ENCODE measurements at places on chromosomes 4 and X.
A peak's percentile ranks its signal among the peaks of the same experiment; 100 is the strongest.

- H3K4me1 ChIP-seq: no peaks in the 10 kb centered on the region
- no peaks in the 10 kb centered on the region for H3K36me3 ChIP-seq
- H3K27ac ChIP-seq: no peak overlapping the region
- H3K4me3 ChIP-seq: no peak overlapping the region
- DNase-seq: no peak
Observed at GRCh38 chr4:3340700-3341083, 47.9 kb downstream of the RGS12 start.

GRCh38 chr4:19756661-19757060 lies 495.0 kb upstream of the SLIT2 start:
- no peaks in the 10 kb centered on the region for H3K27me3 ChIP-seq
- no peak overlapping the region for H3K27ac ChIP-seq

GRCh38 chrX:129661369-129661768 lies 6.6 kb upstream of the APLN start:
- H3K4me1 ChIP-seq: no peaks in the 10 kb centered on the region
- DNase-seq: no peak
- no peak overlapping the region for H3K4me3 ChIP-seq
- no peak overlapping the region for H3K27ac ChIP-seq
- no peaks in the 10 kb centered on the region for H3K27me3 ChIP-seq
- no peaks in the 10 kb centered on the region for H3K36me3 ChIP-seq

DNA sequence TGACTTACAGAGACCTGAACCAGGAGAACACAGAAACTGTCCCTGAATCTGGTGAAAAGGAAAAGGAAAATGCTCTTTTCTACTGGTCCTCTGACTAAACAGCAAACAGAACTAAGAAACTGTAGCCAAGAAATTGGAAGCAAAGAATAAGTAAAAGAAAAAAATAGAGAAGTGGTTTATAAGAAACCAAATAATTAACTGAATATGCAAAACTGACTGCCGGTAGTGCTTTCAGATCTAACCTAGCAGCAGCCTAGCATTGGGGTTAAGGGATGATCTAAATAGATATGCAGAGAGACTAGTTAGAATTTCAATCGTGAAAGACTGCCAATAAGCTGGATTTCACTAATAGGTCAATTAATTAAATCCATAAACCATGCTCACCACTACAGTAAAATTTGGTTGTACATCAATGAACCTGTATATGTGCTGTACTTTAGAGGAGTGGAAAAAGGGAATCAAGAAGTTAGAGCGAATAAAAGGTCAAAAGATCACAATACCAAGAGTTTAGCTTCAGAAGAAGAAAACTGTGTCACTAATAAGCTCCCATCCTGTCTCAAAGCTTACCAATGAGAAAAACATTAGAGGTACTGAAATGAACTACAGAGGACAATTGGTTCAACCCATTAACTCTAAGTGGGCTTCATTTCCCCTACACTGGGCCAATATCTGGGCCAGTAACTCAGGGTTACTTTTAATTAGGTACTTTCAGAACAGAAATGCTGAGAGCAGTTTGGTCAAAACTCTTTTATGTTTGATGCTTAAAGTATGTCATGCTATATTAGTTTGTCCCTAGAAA lies 53.6 kb downstream of the KLHL13 start:
- H3K27me3 ChIP-seq: no peaks in the 10 kb centered on the region
- no peaks in the 10 kb centered on the region for H3K36me3 ChIP-seq
- H3K27ac ChIP-seq: no peak overlapping the region
- no peaks in the 10 kb centered on the region for H3K4me1 ChIP-seq
- H3K4me3 ChIP-seq: no peak overlapping the region

DNA sequence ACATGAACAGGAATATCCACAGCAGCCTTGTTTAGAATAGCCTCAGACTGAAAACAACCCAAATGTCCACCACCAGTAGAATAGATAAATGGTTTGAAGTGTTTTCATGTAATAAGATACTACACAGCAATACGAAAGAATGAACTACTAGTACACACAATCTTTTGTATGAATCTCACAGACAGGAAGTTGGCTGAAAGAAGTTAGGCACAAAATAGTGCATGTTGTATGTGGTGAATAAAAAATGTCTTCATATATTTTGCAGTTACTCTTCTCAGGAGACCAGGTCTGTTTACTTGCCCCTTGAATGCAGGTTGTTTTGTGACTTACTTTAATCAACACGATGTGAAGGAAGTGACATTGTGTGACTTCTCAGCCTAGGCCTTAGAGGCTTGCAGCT lies 75.9 kb upstream of the LEF1 start:
- DNase-seq: no peak
- H3K36me3 ChIP-seq: no peaks in the 10 kb centered on the region
- H3K4me3 ChIP-seq: no peak overlapping the region

DNA sequence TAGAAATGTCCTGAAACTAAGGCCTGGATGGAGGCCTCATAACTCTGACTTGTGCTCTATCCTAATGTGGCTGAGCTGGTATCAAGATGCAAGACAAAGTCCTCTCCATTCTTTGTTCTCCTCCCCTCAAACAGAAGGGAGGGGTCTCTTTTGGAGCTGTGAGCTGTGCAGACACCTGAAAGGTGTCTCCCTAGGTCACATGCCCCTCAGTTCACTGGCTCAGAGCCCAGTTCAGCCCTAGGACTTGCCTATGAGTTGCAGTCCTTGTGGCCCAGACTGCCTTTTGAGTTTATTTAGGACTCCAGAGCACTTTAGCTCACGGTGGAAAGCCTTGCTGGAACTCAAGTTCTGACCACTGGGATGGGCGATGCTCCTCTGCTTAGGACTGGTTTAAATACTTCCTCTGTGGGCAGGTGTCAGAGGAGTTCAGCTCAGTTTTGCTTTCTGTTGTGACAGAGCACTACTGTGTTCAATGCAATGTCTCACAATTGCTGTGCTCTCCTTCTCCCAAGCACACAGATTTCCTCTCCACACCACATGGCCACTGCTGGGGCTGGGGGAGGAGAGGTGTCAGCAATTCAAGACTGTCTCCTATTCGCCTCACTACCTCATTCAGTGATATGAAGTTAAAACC lies 84.8 kb upstream of the ZNF827 start:
- no peak overlapping the region for H3K27ac ChIP-seq
- H3K36me3 ChIP-seq: no peaks in the 10 kb centered on the region
- H3K27me3 ChIP-seq: no peaks in the 10 kb centered on the region

DNA sequence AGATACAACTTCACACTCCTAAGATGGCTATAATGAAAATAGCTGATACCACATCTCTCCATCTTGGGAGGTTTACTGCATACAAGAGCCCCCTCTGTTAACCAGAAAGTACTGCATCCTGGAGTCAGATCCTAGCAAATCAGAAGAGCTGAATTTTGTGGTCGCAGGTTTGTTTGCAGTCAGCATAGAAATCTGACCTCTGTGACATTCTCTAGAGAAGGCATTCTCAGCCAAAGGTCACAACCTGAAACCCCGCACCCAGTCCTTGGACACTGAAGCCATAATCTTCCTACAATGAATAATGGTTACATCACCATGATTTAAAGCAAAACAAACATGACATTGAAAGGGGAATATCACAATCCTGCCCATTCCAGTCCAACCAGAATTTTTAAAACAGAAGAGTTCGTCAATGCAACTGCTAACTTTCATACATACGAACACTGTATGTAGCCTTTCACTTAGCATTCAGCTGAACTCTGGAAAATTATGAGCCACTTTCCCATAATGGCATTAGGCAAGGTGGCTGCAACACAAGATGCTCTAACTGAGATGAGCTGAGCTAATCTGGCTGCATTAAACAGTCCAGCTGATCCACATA lies 17.6 kb downstream of the HS6ST2 start:
- no peak for DNase-seq
- H3K4me3 ChIP-seq: no peak overlapping the region

GRCh38 chrX:123330229-123330942 lies 146.3 kb downstream of the GRIA3 start:
- DNase-seq: no peak
- H3K27me3 ChIP-seq: no peaks in the 10 kb centered on the region
- H3K4me3 ChIP-seq: no peak overlapping the region
- H3K36me3 ChIP-seq: no peaks in the 10 kb centered on the region

DNA sequence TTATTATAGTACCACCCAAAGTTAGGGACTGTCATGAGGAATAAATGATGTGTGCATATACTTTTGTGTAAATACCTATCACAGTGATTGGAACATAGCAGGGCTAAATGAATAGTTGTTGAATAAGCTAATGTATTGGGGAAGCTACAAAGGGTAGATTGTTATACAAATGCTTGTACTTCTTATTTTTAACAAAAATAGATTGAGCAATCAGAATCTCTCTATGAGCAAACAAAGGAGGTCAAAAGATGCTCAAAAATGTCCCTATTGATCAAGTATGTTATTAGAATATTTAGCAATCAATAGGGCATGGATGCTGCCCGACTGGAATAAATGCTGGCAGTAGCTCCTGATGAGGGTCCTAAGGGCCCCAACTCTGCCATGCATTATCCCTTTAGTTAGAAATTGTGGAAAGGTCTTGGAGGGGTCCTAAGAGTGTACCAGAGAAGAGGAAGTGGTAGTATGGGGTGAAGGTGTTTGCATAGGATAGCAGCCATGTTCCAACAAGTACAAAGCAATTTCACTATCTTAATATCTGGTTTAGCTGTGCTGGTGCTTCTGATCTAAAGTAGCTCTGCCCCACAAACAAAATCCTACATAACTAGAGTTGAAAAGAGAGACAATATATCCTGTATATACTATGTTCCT lies 33.1 kb upstream of the TAPT1 start:
- no peak overlapping the region for H3K4me3 ChIP-seq
- DNase-seq: no peak
- no peaks in the 10 kb centered on the region for H3K4me1 ChIP-seq
- no peak overlapping the region for H3K27ac ChIP-seq
- H3K27me3 ChIP-seq: no peaks in the 10 kb centered on the region
- H3K36me3 ChIP-seq: no peaks in the 10 kb centered on the region

DNA sequence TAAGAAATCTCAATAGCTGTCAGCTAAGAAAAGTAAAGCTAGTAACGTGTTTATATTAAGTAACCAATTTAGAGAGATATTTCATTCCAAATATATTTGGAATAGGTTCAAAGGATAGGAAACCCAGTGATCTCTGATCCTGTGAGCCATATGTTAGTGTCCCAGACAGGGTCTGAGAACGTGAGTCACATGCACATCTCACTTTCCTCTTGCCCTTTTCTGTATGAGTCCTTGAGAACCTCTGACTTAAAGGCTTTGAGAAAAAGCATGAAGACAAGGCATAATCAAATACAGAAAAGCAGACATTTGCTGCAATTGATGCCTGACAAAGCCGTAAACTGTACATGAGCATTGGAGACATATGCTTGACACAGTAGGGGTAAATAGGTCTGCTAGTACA lies 655.1 kb upstream of the ADGRL3 start:
- no peaks in the 10 kb centered on the region for H3K36me3 ChIP-seq
- no peaks in the 10 kb centered on the region for H3K4me1 ChIP-seq
- no peak overlapping the region for H3K4me3 ChIP-seq
- H3K27ac ChIP-seq: no peak overlapping the region
- no peak for DNase-seq

DNA sequence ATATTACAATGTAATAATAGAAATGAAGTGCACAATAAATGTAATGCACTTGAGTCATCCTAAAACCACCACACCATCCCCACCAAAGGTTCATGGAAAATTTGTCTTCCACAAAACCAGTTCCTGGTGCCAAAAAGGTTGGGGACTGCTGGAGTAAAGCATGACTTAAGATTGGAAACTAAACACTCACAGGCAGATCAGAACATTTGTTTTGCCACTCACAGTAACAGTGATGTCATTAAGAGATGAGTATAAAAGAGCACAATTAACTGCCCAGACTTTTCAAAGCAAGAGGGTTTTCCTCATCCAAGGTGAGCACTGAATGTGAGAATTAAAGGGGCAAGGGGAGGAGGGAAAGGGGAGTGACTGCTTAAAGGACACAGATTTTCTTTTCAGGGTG lies 35.6 kb downstream of the MAP7D3 start:
- no peaks in the 10 kb centered on the region for H3K36me3 ChIP-seq
- DNase-seq: no peak
- no peaks in the 10 kb centered on the region for H3K27me3 ChIP-seq
- H3K4me1 ChIP-seq: no peaks in the 10 kb centered on the region
- no peak overlapping the region for H3K27ac ChIP-seq

GRCh38 chr4:54800831-54801530 lies 143.2 kb downstream of the KIT start:
- no peaks in the 10 kb centered on the region for H3K27me3 ChIP-seq
- no peaks in the 10 kb centered on the region for H3K36me3 ChIP-seq
- H3K4me3 ChIP-seq: no peak overlapping the region
- no peak for DNase-seq
- no peaks in the 10 kb centered on the region for H3K4me1 ChIP-seq

DNA sequence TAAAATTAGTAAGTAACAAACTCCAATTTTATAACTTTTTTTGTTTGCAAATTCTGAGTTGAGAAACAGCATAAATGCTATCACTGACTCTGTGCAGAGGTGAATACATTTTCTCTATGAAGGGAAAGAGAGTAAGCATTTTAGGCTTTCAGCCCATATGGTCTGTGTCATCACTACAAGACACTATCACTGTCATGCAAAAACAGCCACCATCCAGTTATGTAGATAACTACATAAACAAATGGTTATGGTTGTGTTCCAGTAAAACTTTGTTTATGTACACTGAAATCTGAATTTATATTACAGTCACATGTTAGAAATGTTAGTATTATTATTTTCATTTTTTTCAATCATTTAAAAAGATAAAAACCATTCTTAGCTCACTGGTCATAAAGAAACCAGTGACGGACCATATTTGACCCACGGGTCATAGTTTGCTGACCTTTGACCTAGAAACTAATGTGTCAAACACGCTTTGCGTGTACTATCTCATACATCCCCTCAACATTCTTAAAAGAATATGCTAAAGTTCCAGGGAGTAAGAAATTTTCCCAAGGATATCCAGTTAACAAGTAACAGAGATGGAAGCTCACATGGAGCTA lies 29.1 kb downstream of the RASGEF1B start:
- no peak for DNase-seq
- no peak overlapping the region for H3K27ac ChIP-seq
- no peaks in the 10 kb centered on the region for H3K27me3 ChIP-seq
- no peak overlapping the region for H3K4me3 ChIP-seq
- peaks cover 45% of the 10 kb centered on the region for H3K36me3 ChIP-seq
- no peaks in the 10 kb centered on the region for H3K4me1 ChIP-seq

GRCh38 chrX:69618803-69619202 lies 2.9 kb downstream of the EDA start:
- H3K4me3 ChIP-seq: no peak overlapping the region
- DNase-seq: no peak
- H3K4me1 ChIP-seq: no peaks in the 10 kb centered on the region

GRCh38 chrX:33808636-33809035 lies 323.5 kb downstream of the FAM47A start:
- no peaks in the 10 kb centered on the region for H3K36me3 ChIP-seq
- H3K27me3 ChIP-seq: no peaks in the 10 kb centered on the region
- no peak for DNase-seq
- no peaks in the 10 kb centered on the region for H3K4me1 ChIP-seq
- H3K27ac ChIP-seq: no peak overlapping the region

- H3K27me3 ChIP-seq: no peaks in the 10 kb centered on the region
- DNase-seq: no peak
- peak overlapping the region; percentile 39 for H3K4me3 ChIP-seq
- peak overlapping the region; percentile 25 for H3K27ac ChIP-seq
- H3K4me1 ChIP-seq: peaks cover 12% of the 10 kb centered on the region
- H3K36me3 ChIP-seq: no peaks in the 10 kb centered on the region
Observed at GRCh38 chr4:6892190-6892908, 17.3 kb upstream of the TBC1D14 start.
